HFFc6 (cell line): ENCODE measurements at places on chromosomes 2 and 18.

GRCh38 chr2:202079310-202079709 is 6.3 kb downstream of the KIAA2012 start:
- no peak for DNase-seq

DNA sequence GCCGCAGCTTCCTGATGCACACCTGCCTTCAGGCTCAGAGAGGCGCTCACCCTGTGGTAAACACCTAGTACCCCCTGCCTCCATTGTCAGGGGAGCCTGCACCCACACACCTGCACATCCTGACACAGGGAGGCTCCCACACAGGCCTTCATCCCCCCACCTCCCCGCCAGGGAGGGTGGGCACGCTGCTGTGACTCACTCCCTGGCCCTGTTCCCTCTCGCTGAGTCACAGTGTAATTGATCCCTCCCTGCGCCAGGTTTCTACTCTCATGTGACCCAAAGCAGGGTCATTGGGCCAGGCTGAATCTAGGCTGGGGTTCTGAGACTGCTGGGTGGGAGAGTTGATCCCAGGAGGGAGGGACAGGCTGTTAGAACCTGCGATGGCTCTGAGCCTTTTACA is 8.5 kb upstream of the CELF4 start:
- DNase-seq = no peak

DNA sequence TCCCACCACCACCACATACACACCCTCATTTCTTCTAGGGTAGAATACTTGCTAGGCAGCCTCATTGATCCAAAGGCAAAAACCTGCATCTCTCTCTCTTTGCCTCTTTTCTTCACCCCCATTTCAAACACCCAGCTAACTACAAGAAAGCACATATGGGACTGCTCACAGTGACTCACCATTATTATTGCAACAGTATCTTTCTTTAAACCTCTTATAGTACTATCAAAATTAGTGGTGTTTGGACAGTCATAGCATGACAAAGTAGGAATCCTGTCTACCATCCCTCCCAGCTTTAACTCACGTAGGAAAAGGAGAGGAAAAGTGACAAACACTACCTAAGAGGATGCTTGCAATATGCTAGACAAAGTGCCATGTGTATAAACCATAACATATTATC is 422.5 kb upstream of the CRIM1 start:
- no peak for DNase-seq

DNA sequence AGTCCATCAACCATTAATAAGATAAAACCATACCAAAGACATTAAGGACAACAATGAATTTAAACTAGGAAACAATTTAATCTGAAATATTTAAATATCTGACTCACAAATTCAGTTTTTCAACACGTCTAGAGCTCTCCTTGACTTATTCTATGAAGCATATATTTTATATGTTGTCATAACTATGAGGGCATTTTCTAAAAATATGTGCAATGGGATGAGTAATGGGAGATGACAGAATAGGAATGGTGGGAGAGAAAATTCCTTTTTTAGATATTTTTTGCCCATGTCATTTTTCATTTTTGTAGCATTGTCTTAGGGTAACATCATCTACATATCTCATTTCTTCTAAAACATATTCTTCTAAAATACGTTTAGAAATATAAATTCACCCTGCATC is 79.2 kb upstream of the CDH2 start:
- no peak for DNase-seq

GRCh38 chr2:19806591-19806990 is 95.2 kb downstream of the TTC32 start:
- no peak for DNase-seq

DNA sequence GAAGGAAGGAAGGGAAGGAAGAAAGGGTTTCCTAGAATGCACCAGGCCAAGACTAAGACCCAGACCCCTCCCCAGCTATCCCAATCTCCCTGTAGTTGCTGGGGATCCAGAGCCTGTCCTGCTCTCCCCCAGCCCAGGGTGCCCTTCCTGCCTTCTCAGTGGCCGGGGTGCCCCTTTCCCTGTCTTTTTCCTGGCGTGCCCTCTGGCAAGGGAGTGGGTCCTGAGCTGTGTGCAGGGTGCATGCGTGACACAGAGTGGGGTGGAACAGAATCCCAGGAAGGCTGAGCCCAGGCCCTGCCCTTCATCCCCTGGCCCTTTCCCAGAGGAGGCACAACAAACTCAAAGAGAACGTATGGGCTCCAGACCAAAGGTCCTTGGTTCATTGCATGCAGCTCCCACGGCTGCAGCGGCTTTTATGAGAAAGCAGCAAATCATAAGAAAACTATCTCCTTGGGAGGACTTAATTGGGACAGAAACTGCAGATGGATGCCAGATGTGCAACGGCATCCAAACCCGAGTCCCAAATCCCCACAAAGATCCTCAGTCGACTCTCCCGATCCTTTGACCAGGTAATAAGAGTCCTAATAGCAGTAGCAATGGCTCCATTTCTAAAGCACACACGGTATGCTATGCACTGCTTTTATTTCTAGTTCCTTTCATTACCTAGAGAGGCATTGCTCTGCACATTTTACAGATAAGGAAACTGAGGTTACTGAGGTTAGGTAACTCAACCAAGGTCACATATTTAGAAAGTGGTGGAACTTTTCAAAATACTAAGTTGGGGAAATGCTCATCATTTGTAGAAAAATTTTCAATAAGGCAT is 12.7 kb upstream of the ARID5A start:
- DNase-seq = peak; percentile 55

DNA sequence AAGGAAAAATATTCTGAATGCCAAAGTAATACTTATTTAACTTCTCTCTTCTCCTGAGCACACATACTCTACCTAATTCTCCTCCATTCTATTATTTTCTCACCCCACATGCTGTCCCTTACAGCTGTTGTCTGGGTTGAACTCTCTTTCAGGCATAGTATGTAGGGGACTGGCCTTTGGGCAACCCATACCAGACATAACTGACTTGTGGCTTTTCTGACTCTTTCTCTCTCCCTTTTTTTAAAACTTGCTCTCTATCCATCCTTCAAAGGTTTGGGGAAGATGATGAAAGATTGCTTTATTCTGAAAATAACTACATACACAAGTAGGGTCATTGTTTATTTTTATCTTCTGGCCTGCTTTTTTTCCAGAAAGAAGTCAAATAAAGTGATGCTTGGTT is 69.9 kb upstream of the NOSTRIN start:
- DNase-seq = no peak

GRCh38 chr2:7031547-7032245 is 114.5 kb downstream of the RNF144A start:
- no peak for DNase-seq

- no peak for DNase-seq
These were observed 25.0 kb upstream of the SLC14A2 start for GRCh38 chr18:45590036-45590886.

GRCh38 chr2:9354318-9354717 is 69.0 kb downstream of the ITGB1BP1 start:
- no peak for DNase-seq

DNA sequence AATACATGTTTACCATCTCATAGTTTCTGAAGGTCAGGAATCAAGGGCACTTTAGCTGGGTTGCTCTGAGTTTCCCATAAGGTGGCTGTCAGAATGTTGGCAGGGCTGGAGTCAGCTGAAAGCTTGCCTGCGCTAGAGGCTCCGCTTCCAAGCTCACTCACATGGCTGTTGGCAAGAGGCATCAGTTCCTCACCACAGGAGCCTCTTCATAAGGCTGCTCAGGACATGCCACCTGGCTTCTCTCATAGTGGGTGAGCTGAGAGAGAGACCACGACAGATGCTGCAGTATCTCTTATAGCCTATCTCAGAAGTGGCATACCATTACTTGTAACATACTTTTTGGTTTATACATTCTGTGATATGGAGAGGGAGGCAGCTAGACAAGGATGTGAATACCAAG is 7.2 kb downstream of the HADHB start:
- DNase-seq = no peak

- peak; percentile 59 for DNase-seq
These were observed 94.1 kb upstream of the CD302 start for GRCh38 chr2:159891917-159892730.

DNA sequence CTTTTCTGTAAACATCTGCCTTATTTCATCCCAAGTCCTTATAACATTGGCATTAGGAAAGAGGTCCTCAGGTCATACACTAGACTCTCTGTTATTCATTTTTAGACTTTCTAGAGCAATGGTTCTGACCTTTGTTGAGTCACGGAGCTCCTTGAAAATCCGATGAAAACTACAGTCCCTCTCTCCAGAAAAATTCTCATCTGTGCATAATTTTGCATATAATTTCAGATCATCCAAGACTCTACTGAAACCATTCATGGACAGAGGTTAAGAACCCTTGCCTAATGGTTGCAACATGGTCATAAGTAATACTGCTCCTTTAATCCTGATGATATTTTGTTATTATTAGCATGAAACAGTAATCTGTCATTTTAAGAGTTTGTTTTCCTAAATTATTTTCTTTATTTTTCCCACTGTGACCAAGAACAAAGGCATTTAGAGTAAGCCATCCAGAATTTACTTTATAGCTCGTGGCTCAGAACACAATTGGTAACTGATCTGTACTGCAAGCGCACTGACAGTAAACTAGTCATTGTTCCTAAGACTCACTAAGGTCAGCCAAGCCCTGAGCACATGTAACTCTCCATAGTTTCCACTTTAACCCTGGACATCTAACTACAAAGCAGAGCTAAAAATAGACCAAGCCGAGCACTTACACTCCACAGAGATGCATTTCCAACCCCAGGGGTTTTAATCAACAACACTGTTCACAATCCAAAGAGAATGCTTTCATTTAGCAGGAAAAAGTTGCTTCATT is 8.4 kb downstream of the MYOM1 start:
- DNase-seq = peak; percentile 9

GRCh38 chr2:128235581-128235980 is 83.1 kb downstream of the HS6ST1 start:
- no peak for DNase-seq

- DNase-seq = no peak
These were observed 218.0 kb upstream of the OSR1 start for GRCh38 chr2:19576411-19576810.
